ENCODE measurements at places on chromosomes 4 and X.
A peak's percentile ranks its signal among the peaks of the same experiment; 100 is the strongest.

DNA sequence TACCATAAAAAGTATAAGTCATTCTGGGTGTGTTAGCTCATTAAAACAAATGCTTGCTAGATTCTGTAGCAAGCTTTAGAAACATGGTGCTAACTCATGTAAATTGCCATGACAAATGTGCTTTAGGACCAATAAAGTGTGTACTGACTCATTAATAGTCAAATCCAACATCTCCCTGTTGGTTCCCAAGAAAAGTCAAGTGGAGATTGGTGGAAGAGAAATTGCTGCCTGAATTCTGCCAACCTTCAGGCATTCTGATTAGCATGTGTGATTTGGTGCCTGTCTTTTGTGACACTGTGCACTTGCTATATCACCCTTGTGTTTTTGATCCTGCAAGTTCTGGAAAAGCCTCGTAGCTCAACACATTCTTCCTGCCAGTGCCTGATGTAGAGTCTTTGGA, 503.8 kb upstream of the BOD1L1 start:
- DNase-seq = no peak

DNA sequence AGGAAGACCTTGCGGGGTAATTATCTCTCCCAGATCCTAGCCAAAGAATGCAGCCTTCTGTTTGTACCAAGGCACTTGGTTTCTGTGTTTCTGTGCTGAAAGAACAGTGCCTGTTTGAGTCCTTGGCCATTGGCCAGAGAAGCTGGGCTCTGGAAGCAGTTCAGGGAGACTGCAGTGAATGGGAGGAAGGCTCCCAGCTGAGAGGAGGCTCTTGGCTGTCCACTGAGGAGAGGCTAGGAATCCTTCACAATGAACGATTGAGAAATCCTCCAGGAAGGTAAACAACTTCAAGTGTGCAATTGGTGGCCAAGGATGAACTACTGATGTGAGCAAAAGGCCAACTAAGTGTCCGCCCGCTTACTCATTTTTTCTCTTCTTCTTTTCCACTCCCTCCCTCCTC, 61.3 kb downstream of the HS3ST1 start:
- DNase-seq = peak; percentile 60

DNA sequence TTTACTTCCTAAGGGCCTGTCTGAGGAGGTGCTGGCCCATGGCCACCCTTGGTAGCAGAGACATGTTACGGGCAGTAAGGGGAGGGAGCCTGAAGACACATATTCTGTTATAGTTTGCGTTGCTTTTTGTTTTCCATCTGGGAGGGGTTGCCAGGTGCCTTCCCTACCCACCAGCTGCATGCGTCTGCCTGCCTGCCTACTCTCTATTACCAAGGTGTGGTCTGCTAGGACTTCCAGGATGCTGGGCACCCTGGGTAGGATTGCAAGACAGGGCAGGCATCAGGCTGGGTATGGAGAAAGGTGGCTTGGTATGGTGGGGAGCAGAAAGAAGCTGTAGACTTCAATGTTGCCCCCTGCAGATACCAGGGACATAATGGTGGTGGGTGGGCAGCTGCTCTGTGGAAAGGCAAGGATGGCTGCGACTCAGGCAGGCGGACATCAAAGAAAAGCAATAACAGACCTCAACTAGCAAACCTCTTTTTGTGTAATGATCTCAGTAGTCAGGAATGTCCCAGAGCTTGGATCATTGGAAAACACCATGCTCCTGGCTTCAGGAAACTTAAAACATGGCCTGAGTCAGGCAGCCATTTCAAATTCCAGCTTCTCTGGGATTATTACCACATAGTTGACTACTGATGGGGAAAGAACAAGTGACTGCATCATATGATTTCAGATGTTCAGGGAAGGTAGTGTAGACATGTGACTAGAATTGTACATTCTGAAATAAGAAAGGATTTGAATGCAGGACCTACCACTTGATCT, 67.8 kb downstream of the HOPX start:
- DNase-seq = peak; percentile 79

- DNase-seq = no peak
Measured at GRCh38 chr4:29051381-29051965, 1668.7 kb upstream of the PCDH7 start.

DNA sequence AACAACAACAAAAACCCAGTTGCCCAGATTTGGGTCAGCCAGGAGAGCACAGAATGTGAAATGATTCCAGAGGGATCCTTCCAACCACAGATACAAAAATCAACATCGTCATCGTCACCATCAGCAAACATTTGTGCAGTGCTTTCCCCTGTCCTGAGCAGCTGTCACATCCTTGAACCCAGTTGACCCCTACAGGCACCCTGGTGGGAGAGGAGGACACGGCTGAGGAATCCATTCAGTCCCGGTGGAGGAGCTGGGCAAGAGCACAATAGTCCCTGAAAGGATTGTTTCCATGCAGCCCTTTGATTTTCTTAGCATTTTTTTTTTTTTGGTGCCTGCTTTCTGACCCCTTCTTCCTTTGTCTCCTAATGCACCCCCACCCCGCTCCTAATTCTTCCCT, 37.1 kb upstream of the STX18 start:
- no peak for DNase-seq

GRCh38 chrX:129065895-129066294, 457.4 kb downstream of the SMARCA1 start:
- DNase-seq = no peak

GRCh38 chr4:100189820-100190642, at the start of gene DDIT4L:
Gene DDIT4L (minus strand): TSS chr4:100190468. CDS start chr4:100189983, 485 bp downstream.
- no peak for DNase-seq

DNA sequence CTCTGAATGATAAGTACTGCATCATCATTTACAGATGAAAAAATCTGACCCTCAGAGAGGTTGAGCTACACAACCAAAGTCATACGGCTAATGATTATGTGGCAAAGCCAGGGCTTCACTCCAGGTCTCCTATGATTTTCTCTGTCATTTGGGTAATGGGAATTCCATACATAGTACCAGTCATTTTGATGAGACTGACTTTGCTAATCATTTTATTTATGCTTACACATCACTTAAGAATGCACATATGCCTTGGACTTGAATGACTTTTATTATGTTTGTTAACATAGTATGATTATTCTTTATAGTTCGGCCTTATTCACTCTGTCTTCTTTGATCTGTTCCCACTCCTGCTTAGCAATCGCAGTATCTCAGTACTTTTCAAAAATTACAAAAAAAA, 255.1 kb upstream of the GPRIN3 start:
- DNase-seq = no peak

DNA sequence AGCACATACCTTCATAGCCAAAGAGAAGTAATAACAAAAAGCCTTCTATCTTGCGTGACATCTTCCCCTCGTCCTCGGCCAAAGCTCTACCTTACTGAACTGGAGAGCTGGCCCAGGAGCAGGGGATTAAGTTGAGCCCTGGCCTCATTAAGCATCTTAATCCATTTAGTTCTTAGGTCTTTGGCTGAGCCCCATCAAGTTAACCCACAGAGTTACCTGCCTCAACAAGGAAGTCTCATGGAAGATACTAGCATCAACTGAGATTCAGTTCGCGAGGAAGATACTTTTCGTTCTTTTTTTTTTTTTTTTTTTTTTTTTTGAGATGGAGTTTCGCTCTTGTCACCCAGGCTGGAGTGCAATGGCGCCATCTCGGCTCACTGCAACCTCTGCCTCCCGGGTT, at the start of gene RS1:
Gene RS1 (minus strand): TSS at position 101 of the 400 bp plus-strand sequence. CDS start 40 bp downstream, at position 61.
- DNase-seq = no peak

DNA sequence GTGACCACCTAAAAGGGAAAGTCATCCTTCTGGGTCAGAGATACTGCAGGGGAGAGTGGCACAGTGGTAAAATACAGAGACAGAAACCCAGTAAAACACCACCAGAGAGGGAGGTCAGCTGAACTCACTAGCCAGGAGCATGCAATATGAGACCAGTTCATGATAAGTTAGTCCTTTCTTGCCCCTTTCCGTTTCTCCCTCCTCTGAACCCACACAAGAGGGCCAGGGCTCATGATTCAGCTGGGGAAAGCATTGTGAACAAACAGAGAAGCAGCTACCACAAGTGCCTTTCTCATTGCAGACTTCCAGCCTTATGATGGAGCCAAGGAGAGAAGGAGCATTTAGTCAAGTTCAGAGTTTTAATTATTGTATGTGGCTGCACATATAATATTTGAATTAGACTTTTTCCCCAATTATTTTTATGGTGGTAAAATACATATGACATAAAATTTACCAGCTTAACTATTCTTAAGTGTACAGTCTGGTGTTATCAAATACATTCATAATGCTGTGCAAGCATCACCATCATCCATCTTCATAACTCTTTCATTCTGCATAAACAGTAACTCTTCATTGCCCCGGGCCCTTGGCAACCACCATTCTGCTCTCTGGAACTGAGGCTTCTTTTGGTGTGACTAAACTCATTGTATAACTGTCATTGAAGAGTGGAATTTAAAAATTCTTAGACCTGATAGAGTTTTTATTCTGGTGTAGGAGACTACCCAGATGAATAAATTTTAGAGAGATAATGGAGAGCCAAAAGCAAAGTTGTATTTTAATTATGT, 114.6 kb downstream of the DDIT4L start:
- DNase-seq = peak; percentile 27

GRCh38 chr4:53490965-53491622, 100.2 kb downstream of the LNX1 start:
- DNase-seq = peak; percentile 69

DNA sequence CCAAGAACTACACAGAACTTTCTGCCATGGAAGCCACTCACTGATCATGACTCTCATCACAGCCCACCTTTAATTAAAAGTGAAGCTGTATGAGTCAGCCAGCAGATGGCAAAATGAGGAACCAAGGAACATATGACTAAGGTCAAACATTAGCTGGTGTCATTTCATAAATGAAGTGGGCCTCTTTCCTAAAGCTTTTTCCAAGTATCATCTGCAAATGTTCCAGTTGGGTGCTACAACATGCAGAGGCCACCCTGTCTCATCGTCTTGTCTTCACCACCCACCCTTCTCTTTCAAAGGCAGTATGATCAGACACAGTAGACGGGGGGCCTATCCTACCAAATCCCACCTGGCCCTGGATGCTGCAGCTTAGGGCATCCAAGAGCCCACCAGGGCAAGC, 9.2 kb upstream of the EOLA1 start:
- no peak for DNase-seq

DNA sequence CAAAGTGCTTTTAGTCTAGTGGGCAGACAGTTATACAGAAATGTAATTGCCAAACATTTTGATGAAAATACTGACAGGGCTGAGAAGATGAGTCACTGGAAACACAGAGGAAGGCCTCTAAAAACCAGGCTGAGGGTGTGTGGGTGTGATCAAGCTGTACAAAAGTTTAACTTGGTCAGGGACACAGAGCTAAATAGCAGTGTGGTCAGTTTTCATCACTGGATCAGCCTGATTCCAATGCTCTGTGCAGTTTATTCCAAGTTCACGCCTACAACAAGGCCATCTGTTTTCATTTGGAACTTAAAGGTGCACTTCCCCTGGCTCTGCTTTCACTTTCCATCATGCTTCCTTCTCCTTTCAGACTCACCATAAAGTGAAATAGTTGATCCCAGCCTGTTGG, 10.6 kb downstream of the CENPVL3 start:
- no peak for DNase-seq

DNA sequence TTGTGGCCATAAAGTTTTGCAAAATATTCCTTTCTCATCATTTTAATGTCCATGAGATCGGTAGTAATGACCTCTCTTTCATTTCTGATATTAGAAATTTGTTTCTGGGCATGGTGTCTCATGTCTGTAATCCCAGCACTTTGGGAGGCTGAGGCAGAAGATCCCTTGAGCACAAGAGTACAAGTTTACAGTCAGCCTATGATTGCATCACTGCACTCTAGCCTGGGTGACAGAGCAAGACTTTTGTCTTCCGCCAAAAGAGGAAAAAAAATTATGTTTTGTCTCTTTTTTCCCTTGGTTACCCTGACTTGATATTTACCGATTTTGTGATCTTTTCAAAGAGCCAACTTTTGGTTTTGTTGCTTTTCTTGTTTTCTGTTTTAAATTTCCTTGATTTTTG, 10.8 kb upstream of the NKAP start:
- no peak for DNase-seq

DNA sequence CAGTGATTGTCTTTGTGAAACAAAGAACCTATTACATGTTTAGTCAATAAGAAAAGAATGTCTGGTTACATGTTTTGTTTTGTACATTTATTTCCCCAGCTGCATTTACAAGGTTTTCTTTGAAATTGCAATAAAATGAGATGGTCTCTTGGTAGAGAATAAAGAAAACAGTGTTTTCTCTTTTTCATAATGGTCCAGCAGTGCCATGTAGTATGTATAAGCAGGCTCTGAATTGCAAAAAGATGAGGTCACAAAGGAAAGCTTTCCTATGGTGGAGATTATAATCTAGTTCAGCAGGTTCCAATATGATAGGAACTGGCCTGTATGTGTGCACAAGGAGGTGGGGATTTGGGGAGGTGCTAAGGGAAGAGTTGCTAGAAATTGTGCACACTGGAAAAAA, 1417.3 kb downstream of the STIM2 start:
- no peak for DNase-seq

DNA sequence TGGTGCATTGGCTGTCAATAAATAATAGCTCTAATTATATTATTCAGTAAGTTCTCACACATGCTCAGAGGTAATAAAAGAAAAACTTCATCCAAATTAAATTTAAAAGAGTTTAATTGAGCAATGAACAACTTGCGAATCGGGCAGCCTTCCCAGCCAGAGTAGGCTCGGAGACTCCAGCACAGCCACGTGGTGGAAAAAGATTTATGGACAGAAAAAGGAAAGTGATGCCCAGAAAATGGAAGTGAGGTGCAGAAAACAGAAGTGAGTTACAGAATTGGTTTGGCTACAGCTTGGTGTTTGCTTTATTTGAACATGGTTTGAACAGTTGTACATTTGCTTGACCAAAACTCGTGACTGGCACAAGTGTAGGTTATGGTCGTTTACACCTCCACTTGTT, 13.6 kb upstream of the BOD1L1 start:
- no peak for DNase-seq

DNA sequence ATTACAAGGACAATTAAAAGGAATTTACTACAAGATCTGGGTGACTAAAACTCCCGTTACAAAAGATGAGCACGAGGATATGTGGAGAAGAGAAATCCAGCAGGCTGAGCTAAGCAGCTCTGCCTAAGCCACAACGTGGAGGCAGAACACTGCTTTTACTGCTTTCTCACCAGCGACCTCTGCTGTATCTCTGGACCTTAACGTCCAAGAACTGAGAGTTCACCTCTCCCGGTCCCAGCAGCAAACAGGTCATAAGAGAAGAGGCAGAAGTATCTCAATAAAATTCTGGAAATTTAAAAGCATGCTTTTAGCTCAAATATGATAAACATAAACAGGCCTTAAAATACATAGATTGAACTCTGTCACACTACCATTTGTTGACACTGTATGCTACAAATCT, 81.0 kb downstream of the ADGRA3 start:
- DNase-seq = peak; percentile 48
